ENCODE measurements at places on chromosomes 2 and 18. TPM values are rescaled to one million over a fixed set of nuclear protein-coding genes. Genes with fewer than 3 reads are reported as not detected.

DNA sequence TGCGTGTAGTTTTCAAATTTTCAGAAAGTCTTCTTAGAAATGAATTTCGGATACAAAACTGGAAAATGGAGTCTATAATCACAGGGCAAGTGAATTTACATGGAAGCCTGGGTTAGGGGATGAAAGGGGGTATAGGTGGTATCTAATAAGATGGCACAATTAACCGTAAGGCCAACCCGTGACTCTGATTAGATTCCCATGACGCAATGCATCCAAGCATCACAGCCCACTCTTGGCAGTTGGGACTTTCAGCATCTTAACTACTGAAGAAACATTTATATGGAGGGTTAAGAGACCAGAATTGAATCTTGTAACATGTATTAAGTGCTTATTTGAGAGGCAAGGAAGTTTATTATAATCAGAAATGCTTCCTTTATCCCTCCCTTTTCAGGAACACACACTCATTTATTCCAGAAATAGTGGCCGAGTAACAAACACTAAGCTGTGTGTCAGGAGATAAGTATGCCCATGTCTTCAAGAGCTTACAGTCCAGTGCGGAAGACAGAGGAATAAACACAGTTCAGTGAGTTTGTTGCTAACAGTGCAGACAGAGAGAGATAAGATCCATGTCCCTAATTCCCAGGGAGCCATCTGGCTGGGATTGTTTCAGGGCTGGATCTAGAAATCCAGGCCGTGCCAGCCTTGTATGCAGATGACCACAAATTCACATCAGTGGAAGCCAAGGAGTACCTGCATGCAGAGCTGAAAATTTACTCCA is 151.2 kb downstream of the ANTXR1 start:
- peak; percentile 95 for DNase-seq

GRCh38 chr2:97936199-97936598 is 59.5 kb downstream of the TMEM131 start:
- DNase-seq: no peak

- no peak for DNase-seq
Measured at GRCh38 chr2:44679990-44680389, 261.5 kb upstream of the SIX3 start.

Gene UGT1A3
- total RNA-seq: not detected

Gene GPBAR1
- 0.55 TPM for total RNA-seq

GRCh38 chr2:53378791-53379190 is 388.8 kb upstream of the CHAC2 start:
- DNase-seq: peak; percentile 10

- DNase-seq: no peak
Measured at GRCh38 chr2:48454504-48454903, 75.5 kb upstream of the STON1 start.

GRCh38 chr2:205661281-205661680 is 21.0 kb upstream of the NRP2 start:
- DNase-seq: no peak

- DNase-seq: no peak
Measured at GRCh38 chr2:149132901-149133300, 94.4 kb downstream of the LYPD6B start.

Gene XDH
- 2.2 TPM for total RNA-seq

DNA sequence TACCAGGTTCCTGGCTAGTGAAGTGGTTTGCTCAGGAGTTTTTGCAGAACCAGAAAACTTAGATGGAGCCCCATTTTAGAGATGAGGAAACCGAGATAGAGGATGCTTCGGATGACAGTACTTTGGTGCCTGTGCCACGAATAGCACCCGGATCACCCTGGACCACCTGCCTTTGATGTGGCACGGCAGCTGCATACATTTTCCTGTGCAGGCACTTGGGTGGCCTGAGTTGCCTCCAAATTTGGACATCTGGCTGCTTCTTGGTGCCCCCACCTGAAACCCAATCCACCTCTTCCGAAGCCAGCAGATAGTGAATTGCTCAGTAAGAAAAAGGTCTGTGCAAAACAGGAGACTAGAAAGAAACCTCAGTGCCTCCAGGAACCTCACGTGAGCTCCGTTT is 140.6 kb upstream of the ID2 start:
- no peak for DNase-seq

Gene AFF3
- total RNA-seq: 14.7 TPM

GRCh38 chr2:119713819-119714490 is 35.0 kb downstream of the TMEM177 start:
- no peak for DNase-seq

Gene PREB
- 48.9 TPM for total RNA-seq

DNA sequence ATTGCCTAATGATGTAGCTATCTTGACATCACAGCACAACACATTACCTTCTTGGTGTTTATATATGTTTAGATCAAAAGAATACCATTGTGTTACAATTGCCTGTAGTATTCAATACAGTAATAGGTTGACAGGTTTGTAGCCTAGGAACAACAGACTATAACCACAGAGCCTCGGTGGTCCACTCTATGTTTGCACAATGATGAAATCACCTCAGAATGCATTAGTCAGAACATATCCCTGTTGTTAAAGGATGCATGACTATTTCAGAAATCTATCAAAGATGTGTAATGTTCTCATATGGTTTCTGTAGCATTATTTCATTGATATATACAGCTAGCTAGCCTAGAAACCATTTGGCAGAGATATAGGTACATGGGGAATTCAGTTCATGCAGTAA is 8.9 kb downstream of the METTL5 start:
- DNase-seq: peak; percentile 88

- no peak for DNase-seq
Measured at GRCh38 chr2:177169810-177170514, 42.6 kb upstream of the HNRNPA3 start.

DNA sequence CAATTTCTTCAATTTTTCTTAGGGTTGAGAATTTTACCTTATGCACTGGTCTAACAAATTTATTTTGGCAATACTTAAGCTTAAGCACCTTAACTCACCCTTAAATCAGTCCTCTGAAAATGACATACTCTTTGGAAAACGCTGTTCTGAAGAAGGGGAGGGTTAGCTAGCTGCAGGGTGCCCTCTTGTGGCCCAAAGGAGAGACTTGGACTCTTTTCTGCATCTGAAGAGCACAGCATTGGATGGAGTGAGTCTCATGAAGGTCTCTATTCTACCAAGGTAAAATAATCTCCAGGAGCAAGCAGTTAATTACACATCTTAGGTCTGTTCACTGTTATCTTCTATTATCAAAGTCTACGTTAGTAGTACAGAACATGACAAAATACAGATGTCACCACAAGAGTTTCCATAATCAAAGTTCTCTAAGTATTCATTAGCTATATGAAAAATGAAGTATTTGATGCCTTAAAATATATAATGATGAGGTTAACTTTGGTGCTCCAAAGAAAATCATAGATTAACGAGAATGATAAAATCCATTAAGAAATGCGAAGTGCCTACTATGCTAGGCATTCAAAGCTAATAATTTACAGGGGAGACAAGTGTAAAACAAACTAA is 24.4 kb downstream of the PUM2 start:
- DNase-seq: peak; percentile 27

GRCh38 chr2:150351922-150352321 is 135.5 kb downstream of the RND3 start:
- no peak for DNase-seq

Gene GFPT1
- 137 TPM for total RNA-seq

DNA sequence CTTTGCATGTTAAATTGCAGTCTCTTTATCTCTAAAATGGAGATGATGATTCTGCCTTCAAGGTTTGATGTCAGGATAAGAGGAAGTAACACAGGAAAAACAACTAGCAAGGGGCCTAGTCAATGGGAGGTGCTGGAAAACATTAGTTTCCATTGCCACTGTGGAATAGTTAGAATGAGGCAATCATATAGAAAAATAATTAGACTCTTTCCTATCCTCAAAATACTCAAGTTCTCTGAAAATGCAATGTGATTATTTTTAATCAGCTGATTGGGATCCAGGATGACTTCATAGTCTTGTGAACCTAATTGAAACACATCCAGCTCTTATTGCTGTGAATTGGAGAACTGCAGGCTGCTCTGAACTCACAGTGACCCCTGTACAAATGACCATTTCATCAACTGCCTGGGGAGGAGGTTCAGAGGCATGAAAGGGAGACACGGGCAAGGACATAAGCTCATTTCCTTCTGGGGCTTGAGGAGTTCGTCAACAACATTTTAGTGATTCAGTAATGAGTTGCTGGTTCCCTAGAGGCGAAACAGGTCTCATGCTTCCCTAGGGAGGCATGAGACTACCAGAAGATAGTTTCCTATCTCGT is 422.5 kb downstream of the LPIN1 start:
- DNase-seq: peak; percentile 94
